ENCODE measurements at places on chromosomes 5 and 9.

- no peak for DNase-seq
Observed at GRCh38 chr5:176660530-176660859, 13.2 kb downstream of the TSPAN17 start.

GRCh38 chr9:22142671-22143070, 133.6 kb upstream of the CDKN2B start:
- no peak for DNase-seq

DNA sequence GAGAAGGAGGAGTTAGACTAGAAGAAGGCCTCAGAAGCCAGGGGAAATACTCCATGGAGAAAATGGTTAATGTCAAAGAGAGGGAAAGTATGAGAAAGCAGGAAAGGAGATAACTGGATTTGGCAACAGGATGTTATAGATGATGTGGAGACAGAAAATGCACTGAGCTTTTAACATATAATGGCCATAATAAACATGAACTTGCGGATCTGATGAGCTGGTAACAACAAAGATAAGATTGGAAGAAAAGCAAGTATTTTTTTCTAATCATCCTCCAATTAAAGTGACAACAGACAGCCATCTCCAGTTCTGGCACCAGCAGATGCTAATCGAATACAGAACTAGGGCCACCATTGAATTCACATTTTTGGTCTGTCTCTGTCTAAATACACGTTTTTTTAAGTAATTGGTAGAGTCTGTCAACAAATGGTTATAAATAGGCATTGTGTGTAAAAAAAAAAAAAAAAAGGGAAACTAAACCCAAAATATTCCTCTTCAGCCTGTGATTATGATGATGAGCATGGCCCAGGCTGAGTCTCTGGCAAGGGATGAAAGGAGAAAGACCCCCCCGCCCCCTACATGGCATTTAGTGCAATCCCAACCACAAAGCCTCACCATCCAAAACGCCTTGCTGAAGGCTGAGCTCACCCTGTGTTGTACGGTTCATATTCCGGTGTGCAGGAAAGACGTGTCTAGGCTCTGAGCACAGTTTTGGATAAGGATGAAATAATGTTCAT, 149.5 kb upstream of the LHFPL2 start:
- DNase-seq: no peak

DNA sequence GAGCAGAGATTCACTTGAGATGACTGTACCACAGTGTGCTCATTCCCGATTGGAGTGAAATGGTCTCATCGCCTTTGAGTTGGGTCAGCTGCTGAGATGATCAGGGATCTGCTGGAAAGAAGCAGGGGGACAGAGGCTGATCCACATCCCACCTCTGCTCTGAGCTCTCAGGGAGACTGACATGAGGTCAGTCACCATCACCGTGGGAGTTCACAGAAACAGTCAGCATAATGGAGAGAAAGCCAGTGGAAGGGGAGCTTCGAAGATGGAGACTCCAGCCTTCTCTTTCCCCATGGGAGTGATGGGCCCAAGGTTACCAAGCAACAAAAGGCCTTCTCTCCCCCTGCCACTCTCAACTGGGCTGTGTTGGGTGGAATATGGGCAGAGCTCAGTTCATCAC, 276.4 kb downstream of the CDK5RAP2 start:
- no peak for DNase-seq

DNA sequence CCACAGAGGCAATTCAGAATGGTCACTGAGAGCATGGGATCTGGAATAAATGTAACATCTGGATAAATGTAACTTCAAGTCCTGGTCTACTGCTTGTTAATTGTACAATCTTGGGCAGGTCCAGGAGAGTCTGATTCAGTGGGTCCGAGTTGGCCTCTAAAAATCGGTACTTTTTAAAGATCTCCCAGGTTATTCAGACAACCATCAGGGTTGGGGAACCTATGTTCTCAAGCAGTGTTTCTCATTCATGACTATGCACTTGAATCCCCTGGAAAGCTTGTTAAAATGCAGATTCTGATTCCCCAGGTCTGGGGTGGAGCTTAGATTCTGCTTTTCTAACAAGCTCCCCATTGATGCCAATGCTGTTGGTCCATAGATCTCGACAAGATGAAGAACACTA, 14.8 kb downstream of the ANXA1 start:
- DNase-seq: no peak

- no peak for DNase-seq
Observed at GRCh38 chr9:89621031-89621430, 16.2 kb downstream of the GADD45G start.

DNA sequence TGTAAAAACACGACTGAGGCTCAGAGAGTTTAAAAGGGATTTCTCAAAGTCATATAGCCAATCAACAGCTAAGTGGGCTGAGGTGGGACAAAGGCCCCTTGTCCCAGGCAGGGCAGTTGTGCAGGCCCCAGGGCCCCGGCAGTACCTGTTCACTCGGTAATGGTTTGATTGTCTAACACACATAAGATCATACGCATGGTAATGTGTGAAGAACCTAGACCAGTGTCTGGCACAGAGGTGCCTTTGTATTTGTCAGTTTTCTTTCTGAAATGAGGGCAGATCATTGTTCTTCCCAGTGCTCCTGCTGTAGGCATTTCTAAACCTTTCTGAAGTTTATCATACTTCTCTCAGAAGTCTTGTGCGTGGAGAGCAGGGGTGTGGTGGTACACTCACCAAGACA, 66.8 kb downstream of the IPPK start:
- DNase-seq: no peak

GRCh38 chr9:89988458-89988857, 383.6 kb downstream of the GADD45G start:
- DNase-seq: no peak

GRCh38 chr5:5460311-5460710, 37.8 kb downstream of the ICE1 start:
- DNase-seq: no peak

- peak; percentile 67 for DNase-seq
Observed at GRCh38 chr9:70485273-70485858, 70.9 kb upstream of the KLF9 start.

GRCh38 chr9:91560301-91560700, 136.7 kb upstream of the NFIL3 start:
- DNase-seq: no peak

- no peak for DNase-seq
Observed at GRCh38 chr5:72065751-72066255, 41.5 kb upstream of the MAP1B start.

DNA sequence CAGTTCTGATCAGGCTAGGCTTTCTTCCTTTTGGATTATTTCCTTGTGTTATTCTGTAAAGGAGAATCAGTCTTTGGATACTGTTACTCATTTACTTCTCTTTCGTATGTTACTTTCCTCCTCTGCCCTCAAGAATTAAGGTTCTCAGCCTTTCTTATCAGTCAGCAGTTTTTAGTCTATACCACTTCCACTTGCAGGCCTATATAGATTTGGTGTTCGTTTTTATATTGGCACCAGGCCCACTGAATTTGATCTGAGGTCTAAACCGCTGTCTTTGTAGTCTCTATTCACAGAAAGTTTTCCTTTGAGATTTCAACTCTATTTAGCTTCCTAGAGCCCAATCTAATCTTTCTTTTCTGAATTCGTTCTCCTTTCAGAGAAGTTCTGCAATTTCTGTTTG, 62.8 kb downstream of the ERBIN start:
- DNase-seq: peak; percentile 4

GRCh38 chr9:123508048-123508447, 152.1 kb downstream of the CRB2 start:
- DNase-seq: no peak

GRCh38 chr9:37333288-37333687, 89.2 kb upstream of the GRHPR start:
- DNase-seq: peak; percentile 47
